ENCODE measurements at places on chromosomes 2 and 18.

DNA sequence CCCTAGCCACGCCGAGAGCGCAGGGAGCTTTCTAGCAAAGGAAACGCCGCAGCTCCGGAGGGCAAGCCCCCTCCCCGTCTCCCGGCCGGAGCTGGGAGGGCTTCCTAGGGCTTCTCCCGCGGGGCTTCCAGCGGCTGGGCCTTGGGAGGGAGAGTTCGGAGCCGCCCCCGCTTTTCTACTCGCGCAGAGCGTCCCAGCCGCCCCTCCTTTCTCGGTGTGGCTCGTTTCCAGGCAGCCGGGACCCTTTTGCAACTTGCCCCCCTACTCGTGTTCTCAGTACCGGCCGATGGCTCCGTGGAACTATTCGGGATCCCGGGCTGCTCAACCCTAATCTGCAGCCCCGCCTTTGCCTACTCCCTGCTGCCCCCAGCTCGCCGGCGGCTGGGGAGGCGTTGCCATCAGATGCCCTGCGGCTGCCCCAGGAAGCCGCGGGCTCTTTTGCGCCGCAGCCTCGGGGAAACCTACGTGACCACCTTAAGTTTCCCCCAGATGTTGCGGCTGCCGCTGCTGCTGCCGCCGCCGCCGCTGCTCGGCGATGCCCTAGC is 1.5 kb upstream of the NR4A2 start:
- DNase-seq, result peak; percentile 31

- peak; percentile 24 for DNase-seq
Measured at GRCh38 chr2:11938196-11938595, 191.8 kb downstream of the LPIN1 start.

GRCh38 chr2:218540015-218540414 is 28.1 kb downstream of the USP37 start:
- no peak for DNase-seq

- no peak for DNase-seq
Measured at GRCh38 chr2:38598991-38599295, 3.8 kb downstream of the HNRNPLL start.

- no peak for DNase-seq
Measured at GRCh38 chr2:128503399-128504245, 185.0 kb upstream of the HS6ST1 start.

GRCh38 chr2:50065835-50066234 is 911.5 kb upstream of the FSHR start:
- DNase-seq, result no peak

DNA sequence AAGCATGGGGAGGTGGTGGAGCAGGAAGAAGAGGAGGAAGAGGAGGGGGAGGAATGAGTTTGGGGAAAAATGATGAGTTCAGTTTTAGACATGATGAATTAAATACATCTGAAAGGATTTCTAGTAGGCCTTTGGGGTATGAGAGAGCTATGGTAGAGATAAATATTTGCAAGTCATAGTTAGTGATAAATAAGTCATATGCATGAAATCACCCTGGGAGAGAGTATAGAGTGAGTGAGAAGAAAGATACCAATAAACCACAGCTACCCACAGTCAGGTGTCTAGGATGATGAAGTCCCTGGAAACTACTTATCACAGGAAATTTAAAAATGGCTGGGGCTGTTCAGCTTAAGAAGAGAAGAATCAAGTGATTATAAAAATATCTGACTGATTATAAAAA is 240.5 kb downstream of the RDH14 start:
- DNase-seq, result no peak

DNA sequence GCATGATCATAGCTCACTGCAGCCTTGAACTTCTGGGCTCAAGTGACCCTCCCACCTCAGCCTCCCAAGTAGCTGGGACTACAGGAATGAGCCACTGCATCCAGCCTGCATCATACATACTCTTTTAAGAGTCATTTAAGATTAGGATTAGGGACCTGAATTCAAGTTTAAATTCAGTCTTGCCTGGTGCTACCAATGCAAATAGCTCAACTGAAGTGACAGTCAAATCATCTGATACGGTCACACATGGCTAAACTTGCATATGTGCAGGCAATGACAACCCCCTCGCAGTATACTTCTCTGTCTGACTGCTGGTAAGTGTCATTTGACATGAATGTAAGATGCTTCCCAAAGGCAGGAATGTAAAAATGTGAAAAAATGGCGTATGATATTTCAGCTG is 31.8 kb upstream of the TMEM131 start:
- DNase-seq, result no peak
